Dorsolateral prefrontal cortex (tissue), 122 donors: ENCODE measurements at places on chromosomes 2 and 18. TPM values are rescaled to one million over a fixed set of nuclear protein-coding genes. Genes with fewer than 3 reads are reported as not detected.

GRCh38 chr2:150041722-150042425, 445.6 kb downstream of the RND3 start:
- DNase-seq = no peak

GRCh38 chr2:147165697-147166382, 679.0 kb upstream of the ACVR2A start:
- DNase-seq = no peak

DNA sequence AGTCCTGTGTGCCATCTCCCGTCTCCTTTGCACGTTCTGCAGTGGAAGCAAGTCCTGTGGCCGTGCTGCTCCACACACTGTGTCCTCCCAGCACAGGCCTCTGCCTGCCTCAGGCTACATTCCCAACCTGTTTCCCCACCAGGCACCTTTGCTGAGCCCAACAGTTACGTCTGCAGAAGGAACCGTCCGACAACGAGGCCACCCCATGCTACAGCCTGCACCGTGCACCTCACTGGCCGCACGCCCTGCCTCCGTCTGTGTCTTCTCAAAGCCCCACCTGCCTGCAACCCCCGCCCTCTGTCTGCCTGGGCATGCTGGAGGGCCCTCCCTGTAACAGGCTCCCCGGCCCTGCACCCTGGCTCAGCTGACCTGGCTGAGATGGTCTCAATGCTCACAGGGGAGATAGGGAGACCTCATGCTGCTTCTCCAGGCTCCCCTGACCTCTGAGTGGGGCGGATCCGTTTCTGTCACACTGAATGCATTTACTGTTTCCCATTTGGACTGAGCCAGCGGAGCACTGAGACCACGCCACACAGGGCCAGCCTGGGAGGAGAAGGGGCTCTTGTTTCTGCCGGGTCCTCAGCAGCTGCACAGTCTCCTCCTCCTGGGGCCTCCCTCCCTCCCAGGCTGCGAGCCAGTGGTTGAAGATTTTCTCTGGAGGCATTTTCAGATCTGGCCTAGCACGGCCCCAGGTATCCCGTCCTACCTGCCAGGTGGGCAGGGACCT, 109.1 kb upstream of the OTOS start:
- peak; percentile 80 for DNase-seq

DNA sequence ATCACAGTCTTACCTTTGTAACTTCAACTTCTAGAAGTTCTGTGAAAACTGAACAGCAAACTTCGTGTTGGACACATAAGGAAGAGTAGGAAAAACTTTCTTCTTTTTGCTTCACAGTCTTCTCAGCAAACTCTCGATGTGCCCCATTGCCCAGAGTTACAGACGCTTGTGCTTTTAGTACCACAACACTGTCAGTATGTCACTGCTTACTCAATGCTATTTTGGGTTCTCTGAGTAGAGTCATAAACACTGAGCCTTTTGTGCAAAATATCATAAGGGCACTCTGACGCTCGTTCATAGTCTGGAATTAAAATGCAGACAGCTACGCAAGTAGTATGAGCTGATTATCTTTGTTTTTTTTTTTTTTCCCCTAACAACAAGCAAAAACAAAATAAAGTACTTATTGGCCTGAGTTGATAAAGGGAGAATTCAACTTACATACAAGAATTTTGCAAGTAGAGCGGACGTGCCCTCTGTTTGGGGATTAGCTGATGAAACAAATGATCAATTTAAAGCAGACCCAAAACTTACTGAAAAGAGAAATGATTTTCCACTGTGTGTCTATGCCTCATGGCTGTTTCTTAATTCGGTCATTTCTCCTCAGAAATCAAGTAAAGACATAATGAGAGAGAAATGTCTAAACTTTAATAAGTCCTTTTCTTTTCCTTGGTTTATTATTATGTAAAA, at the start of gene CDH19:
CDH19 (minus strand) TSS at position 150 of the 687 bp plus-strand sequence. CDS start 31,886 bp downstream, outside the sequence.
- peak; percentile 43 for DNase-seq

- no peak for DNase-seq
Measured at GRCh38 chr2:70690846-70691245, 77.2 kb downstream of the ADD2 start.

GRCh38 chr18:13239171-13239956, 20.8 kb downstream of the LDLRAD4 start:
- DNase-seq = no peak

GRCh38 chr2:150169237-150169629, 318.2 kb downstream of the RND3 start:
- DNase-seq = no peak

The OR6B2 gene
- not detected for total RNA-seq

- DNase-seq = no peak
Measured at GRCh38 chr2:25559148-25559547, 114.2 kb downstream of the DTNB start.

The TOGARAM2 gene
- 7.2 TPM for total RNA-seq

DNA sequence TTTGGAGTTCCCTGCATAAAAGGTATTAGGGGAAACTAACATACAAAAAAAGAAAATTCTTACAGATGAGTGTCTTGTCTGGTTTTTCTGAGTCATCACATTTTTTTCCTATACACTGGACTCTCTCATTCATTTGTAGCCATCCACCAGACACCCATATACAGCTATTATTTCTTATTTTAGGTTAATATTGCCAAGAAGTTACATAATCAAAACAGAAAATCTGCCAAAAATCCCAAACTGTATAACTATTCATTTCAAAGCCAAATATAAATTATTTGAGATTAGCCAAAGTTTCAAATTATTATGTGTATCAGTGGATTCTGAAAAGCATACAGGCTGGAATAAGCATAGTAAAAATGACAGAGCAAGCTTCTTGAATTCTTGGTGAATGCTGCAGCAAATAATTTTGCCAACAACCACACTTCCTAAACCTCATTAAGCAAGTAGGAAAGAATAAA, 191.2 kb downstream of the NCKAP5 start:
- DNase-seq = no peak

The FBXO36 gene
- 7.9 TPM for total RNA-seq

The SPOPL gene
- 26.6 TPM for total RNA-seq

DNA sequence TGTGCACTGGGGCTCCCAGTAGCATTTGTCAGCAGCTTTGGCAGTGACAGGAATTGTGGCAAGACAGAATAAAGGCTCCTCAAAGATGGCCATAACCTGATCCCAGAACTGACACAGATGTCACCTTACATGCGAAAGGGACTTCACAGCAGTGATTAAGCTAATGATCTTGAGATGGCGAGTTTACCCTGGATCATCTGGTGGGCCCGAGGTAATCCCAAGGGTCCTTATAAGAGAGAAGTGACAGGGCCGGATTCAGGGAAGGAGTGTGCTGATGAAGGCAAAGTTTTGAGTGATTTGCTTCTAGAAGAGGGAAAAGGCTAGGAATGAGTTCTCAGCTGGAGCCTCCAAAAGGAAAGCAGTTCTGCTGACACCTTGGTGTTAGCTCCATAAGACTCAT, 333.9 kb downstream of the LPIN1 start:
- no peak for DNase-seq

The TEX44 gene
- not detected for total RNA-seq

DNA sequence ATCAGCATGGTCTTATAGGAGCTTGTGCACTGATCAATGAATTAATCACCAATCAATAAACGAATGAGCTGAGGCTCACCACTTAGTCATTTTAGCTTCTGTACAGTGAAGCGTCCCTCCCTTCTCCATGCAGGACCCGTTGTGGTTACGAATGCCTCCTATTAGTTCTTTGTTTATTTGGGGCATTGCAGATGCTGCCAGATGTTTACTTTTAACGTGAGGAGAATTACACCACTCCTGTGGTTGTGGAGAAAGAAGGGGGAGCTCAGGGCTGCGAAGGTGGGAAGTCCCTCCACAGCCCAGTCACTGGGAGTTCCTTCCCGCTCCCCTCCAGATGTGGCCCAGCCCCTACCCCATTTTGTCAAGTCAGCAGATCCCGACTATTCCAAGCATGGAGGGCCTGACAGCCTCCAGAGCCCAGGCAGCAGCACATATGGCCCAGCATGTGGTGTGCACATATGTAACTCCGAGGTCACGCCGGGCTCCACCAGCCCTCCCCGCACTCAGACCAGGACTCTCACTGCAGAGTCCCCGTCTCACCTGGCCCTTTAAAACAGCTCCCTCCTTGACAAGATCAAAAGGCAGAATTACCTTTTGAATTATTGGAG, 20.9 kb downstream of the PKDCC start:
- DNase-seq = no peak

- DNase-seq = no peak
Measured at GRCh38 chr2:152580714-152581113, 136.5 kb downstream of the PRPF40A start.

The TNFAIP6 gene
- 6.0 TPM for total RNA-seq

- DNase-seq = no peak
Measured at GRCh38 chr2:182870227-182870626, 3.8 kb upstream of the FRZB start.

DNA sequence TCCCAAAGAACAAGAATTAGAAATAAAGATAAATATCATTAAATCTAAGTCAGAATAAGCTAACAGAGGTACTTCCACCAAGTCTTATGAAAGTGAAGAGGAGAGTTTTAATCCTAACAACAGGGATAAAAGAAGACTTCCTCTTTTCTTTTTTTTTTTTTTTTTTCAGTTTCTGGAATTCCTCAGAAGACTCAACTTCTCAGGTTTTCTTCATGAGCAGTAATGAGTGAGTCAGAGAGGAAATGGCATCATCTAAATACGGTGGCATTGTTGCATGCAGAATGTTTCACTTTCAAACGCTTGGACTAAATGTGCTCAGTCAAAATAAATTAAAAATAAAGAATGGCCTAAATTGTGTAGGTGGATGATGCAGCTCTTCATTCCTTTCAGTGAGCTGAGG, 45.6 kb upstream of the ARHGAP15 start:
- DNase-seq = no peak

GRCh38 chr2:160921386-160921964, 238.8 kb upstream of the TANK start:
- no peak for DNase-seq

DNA sequence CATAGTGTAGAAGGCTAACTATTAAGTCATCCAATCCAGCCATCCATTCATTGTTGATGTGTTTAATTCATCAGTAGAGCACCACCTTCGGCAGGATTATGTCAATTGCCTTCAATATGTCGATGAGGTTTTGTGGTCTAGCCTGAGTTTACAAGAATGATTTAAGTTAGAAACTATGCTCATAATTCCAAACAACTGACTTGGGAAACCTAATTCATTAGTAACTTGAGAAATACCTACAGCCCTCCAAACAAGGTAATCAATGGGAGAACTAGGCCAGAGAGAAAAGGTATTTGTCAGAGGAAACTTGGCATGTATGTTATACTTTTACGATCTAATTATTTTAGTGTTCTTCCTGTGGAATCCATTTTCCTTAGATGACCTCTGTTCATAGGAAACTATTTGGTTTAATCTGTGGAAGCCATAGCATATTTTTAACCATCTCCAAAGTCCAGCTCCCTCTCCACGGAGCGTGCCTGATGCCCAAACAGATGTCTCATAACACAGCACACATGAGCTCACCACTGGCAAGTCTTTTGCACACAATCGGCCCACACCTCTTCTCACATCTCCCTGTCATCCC, 148.5 kb downstream of the GFPT1 start:
- no peak for DNase-seq

The RETREG2 gene
- total RNA-seq = 224 TPM

- DNase-seq = no peak
Measured at GRCh38 chr2:28398101-28398834, 5.6 kb downstream of the FOSL2 start.

The TWSG1 gene
- total RNA-seq = 15.7 TPM

GRCh38 chr2:7607441-7608173, 690.4 kb downstream of the RNF144A start:
- DNase-seq = no peak

- DNase-seq = no peak
Measured at GRCh38 chr2:66041902-66042657, 392.8 kb upstream of the MEIS1 start.

DNA sequence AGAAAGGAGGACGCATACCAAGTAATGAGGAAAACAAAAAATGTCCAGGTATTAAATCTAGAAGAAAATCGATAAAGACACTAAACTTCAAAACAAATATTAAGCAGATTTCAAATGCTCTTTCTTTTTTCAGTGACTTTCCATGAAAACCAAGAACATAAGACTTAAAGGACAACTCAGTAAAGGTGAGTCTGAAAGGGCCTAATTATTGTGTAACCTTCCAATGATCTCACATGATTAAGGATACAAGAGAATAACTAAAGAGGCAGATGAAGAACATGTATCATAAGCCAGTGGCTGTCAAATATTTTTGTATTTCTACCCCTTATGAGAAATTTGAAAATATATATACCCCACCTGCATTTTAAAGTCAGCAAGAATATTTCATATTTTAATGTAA, 30.7 kb downstream of the MBD2 start:
- no peak for DNase-seq

The ARHGAP28 gene
- total RNA-seq = 7.5 TPM

DNA sequence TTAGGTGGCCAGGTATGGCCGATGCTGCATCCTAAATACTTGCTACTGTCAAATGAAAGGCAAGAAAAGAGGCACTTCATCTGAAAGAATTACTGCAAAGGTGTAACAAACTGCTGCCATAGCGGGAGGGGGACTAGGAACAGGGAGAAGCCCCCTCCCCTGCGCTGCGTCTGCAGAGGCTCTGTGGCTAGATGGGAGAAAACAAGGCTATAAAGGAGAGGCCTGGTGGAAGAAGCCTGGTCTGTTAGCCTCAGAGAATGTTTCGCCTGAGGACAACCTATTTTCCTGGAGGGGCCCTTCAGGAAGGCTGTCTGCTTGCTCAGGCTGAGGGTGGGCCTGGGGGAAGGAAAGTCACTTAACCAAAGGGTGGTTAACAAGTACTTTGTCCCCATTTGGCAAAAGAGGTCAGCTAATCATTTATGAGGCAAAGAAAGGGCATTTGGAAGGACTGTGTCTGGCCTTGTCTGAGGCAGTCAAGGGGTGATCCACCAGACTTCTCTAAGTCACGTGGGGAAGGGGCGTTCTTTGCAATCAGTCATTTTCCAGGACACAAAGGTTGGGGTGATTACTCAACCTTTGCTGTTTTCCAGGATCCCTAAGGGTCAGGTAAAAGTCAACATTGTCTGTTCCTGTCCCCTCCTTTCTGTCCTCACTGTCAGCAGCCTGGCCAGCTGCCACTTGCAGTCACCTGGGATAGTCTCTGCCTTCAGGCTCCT, 103.0 kb upstream of the TMEM200C start:
- no peak for DNase-seq

The XPO1 gene
- 138 TPM for total RNA-seq

DNA sequence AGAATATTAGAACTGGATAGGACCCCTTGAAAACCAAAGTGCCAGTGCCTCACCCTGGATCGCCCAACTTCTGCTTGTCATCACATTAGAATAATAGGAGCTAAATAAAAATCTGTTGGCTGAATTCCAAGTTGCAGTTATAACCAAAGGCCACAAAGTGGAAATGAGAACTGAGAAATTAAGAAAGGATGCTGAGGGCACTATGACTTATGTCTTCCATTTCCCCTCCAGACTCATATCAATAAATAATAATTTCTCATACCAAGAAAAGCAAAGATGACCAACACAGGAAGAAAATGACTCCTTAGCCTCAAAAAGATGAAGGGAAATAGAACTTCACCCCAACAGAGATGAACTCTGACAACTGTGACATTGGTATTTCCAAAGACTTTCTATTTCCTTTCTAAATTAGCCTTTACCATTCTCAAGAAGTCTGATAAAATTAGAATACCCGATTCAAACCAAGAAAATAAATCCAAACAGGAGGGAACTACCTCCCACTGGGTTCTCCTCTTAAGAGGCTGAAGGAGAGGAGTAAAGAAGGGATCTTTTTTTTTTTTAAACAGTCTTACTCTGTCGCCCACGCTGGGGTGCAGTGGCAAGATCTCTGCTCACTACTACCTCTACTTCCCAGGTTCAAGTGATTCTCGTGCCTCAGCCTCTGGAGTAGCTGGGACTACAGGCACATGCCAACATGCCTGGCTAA, 46.5 kb upstream of the EPG5 start:
- no peak for DNase-seq

GRCh38 chr2:120498121-120498520, 152.2 kb downstream of the INHBB start:
- no peak for DNase-seq

The SNTG2 gene
- total RNA-seq = 6.8 TPM

The NT5C1B gene
- total RNA-seq = not detected
